ENCODE measurements at places on chromosomes 12 and 14.

DNA sequence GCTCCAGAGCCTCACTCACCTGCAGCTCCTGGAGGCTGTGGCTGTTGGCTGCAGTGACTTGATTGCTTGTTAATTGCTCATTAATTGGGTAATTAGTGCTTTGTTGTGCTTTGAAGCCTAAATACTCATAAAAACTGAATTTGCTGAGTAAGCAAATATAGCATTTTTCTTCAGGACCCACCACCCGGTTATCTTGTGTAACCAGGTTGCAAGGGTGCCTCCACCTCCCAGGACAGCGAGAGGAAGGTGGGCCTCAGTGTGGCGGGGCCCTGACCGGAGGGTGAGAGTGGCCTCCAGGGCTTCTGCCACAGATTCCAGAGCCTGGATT is 48.7 kb downstream of the FBRSL1 start:
- H3K36me3 ChIP-seq, result no peaks in the 10 kb centered on the region
- H3K27ac ChIP-seq, result no peak overlapping the region
- no peak for DNase-seq
- no peak overlapping the region for H3K4me3 ChIP-seq
- H3K27me3 ChIP-seq, result no peaks in the 10 kb centered on the region
- no peaks in the 10 kb centered on the region for H3K4me1 ChIP-seq

DNA sequence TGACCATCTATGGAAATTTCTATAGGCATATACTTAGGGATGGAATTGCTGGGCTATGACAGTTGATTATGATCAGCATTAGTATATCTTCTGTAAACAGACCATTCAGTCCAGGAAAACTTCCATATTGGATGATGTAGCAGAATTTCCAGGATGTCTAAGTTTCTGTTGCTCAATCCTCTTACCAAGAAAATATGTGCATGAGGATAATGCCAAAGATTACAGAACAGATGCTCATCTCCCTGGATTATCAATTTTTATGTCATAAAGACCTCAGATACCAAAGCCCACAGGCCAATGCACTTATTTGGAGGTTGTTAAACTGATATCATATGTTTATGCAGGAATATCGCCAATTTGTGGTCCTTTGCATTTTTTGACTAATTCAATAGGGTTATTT is 354.4 kb upstream of the FLRT2 start:
- no peak overlapping the region for H3K27ac ChIP-seq
- H3K4me1 ChIP-seq, result no peaks in the 10 kb centered on the region
- DNase-seq, result no peak
- no peak overlapping the region for H3K4me3 ChIP-seq
- no peaks in the 10 kb centered on the region for H3K27me3 ChIP-seq
- no peaks in the 10 kb centered on the region for H3K36me3 ChIP-seq

- H3K27ac ChIP-seq, result no peak overlapping the region
- no peak overlapping the region for H3K4me3 ChIP-seq
- DNase-seq, result no peak
- H3K27me3 ChIP-seq, result no peaks in the 10 kb centered on the region
- H3K36me3 ChIP-seq, result no peaks in the 10 kb centered on the region
Observed at GRCh38 chr12:130142736-130143135, 19.5 kb upstream of the FZD10 start.

GRCh38 chr12:90954428-90954827 is 548 bp downstream of the CCER1 start:
- H3K27ac ChIP-seq, result no peak overlapping the region
- DNase-seq, result no peak
- H3K27me3 ChIP-seq, result no peaks in the 10 kb centered on the region
- H3K36me3 ChIP-seq, result no peaks in the 10 kb centered on the region
- no peak overlapping the region for H3K4me3 ChIP-seq
- no peaks in the 10 kb centered on the region for H3K4me1 ChIP-seq

GRCh38 chr14:72847721-72848120 is 46.2 kb downstream of the DPF3 start:
- H3K27ac ChIP-seq, result no peak overlapping the region
- no peak for DNase-seq
- H3K4me1 ChIP-seq, result peaks cover 7% of the 10 kb centered on the region
- no peak overlapping the region for H3K4me3 ChIP-seq

- no peak overlapping the region for H3K27ac ChIP-seq
- no peak for DNase-seq
- no peaks in the 10 kb centered on the region for H3K36me3 ChIP-seq
- H3K27me3 ChIP-seq, result no peaks in the 10 kb centered on the region
- no peaks in the 10 kb centered on the region for H3K4me1 ChIP-seq
Observed at GRCh38 chr14:32354716-32355115, 25.6 kb downstream of the AKAP6 start.

DNA sequence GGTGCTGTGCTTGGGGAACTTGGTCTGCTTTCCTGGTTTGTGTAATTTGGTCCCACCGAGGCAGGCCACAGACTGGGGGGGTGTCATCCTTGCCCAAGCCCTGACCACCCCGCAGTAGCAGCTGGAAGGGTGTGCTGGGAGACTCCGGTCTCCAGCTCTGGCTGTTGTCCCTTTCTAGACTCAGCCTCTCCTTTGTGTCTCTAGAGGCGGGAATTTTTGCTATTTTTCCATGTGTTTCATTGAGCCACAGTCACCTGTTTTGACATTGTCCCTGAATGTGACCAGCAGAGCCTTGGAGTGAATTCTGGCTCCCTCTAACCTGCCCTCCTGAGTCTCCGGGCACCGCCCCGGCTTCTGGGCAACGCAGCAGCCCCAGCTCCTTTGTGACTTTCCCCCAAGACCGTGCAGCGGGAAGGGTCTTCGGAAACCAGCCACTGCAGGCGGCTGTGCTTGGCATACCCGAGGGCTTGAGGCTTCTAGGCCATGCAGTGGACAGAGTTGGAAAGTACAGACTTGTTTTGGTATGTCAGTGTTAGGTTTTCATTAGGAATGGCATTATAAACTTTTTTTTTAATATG is 98.6 kb downstream of the TNFAIP2 start:
- no peak overlapping the region for H3K4me3 ChIP-seq
- H3K4me1 ChIP-seq, result peaks cover 7% of the 10 kb centered on the region
- DNase-seq, result no peak
- peaks cover 54% of the 10 kb centered on the region for H3K27me3 ChIP-seq
- no peaks in the 10 kb centered on the region for H3K36me3 ChIP-seq

DNA sequence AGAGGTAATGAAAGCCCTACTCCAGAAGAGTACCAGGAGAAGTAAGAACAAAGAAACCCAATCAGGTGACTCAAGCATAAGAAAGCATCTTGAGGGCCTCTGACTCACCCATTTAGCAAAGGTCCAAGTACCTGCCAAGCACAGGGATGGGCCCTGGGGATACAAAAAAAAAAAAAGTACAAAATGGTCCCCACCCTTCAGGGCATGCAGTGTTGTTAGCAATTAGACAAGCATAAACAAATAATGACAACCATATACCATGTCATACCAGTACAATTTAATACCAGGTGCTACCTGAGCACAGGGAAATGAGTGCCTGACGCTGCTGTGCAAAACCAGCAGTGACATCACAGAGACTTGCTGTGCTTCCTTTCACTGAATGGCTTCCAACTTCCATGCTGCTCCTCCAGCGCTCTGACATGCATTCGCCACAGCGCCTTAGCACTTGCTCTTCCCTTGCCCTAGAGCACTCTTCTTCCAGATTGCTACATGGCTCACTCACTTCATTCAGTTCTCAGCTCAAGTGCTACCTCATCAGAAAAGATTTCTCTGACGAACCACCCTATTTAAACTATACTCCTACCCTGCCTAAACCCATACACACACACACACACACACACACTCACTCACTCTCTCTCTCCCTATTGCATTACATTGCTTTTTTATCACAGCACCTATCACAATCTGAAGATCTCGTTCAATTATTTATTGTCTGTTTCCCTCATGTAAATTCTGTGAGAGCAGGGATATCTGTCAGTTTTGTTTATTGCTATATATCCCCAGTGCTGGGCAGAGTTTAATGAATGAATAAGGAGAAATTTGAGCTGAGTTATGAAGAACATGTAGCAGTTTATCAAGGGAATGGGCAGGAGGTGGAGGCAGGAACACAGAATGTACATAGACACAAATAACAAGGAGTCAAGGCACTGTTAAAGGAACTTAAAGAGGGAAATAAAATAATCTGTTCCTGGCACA is 12.9 kb upstream of the EPS8 start:
- H3K4me3 ChIP-seq, result no peak overlapping the region
- H3K27ac ChIP-seq, result no peak overlapping the region
- no peaks in the 10 kb centered on the region for H3K4me1 ChIP-seq
- H3K27me3 ChIP-seq, result no peaks in the 10 kb centered on the region
- H3K36me3 ChIP-seq, result no peaks in the 10 kb centered on the region

DNA sequence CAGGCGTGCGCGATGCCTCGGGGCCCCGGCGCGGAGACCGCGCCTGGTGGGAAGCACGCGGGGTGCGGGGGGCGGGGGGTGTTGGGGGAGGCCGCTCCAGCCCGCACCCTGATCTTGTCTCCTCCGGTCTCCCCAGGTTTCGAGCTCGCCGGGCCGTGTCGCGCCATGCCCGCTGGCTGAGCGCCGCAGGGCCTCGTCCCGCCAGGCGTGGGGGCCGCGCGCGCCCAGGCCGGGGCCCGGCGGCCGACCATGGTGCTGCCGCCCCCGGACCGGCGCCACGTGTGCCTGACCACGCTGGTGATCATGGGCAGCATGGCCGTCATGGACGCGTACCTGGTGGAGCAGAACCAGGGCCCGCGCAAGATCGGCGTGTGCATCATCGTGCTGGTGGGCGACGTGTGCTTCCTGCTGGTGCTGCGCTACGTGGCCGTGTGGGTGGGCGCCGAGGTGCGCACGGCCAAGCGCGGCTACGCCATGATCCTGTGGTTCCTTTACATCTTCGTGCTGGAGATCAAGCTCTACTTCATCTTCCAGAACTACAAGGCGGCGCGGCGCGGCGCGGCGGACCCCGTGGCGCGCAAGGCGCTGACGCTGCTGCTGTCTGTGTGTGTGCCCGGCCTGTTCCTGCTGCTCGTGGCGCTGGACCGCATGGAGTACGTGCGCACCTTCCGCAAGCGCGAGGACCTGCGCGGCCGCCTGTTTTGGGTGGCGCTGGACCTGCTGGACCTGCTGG is 2.4 kb downstream of the TMEM121 start:
- H3K27me3 ChIP-seq, result peaks cover 55% of the 10 kb centered on the region
- no peaks in the 10 kb centered on the region for H3K36me3 ChIP-seq
- DNase-seq, result no peak
- peaks cover 35% of the 10 kb centered on the region for H3K4me1 ChIP-seq
- H3K27ac ChIP-seq, result no peak overlapping the region
- peak overlapping the region; percentile 68 for H3K4me3 ChIP-seq

GRCh38 chr14:70234066-70234950 is 45.6 kb upstream of the SLC8A3 start:
- no peak overlapping the region for H3K27ac ChIP-seq
- no peak overlapping the region for H3K4me3 ChIP-seq
- DNase-seq, result no peak
- no peaks in the 10 kb centered on the region for H3K27me3 ChIP-seq

DNA sequence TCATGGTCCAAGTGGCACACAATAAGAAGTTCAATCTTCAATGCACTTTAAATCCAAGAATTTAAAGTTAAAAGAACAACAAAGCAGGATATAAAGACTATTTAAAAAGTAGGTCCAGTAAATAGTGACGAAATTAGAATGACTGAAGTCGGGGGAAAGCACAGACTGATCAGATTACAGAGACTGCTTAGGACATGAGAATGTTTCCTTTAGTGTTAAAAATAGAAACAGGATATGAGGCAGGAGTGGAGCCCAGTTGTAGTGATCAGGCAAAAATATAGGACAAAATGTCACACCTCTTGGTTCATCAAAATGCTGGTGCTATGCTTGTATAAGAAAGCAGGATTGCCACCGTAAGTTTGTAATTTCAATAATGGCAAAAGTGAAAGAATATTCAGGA is 52.2 kb upstream of the CD163 start:
- H3K4me1 ChIP-seq, result no peaks in the 10 kb centered on the region
- no peak for DNase-seq
- no peak overlapping the region for H3K4me3 ChIP-seq
- H3K27ac ChIP-seq, result no peak overlapping the region
- H3K36me3 ChIP-seq, result no peaks in the 10 kb centered on the region

GRCh38 chr14:90451961-90452360 is 55.1 kb downstream of the CALM1 start:
- H3K36me3 ChIP-seq, result no peaks in the 10 kb centered on the region
- H3K4me1 ChIP-seq, result no peaks in the 10 kb centered on the region
- H3K27ac ChIP-seq, result no peak overlapping the region

- no peak overlapping the region for H3K27ac ChIP-seq
- H3K4me1 ChIP-seq, result no peaks in the 10 kb centered on the region
- H3K27me3 ChIP-seq, result no peaks in the 10 kb centered on the region
- peaks cover 10% of the 10 kb centered on the region for H3K36me3 ChIP-seq
- no peak for DNase-seq
Observed at GRCh38 chr12:30643366-30643765, 52.3 kb downstream of the IPO8 start.

GRCh38 chr12:128951448-128951847 is 98.2 kb downstream of the GLT1D1 start:
- H3K36me3 ChIP-seq, result no peaks in the 10 kb centered on the region
- H3K27me3 ChIP-seq, result no peaks in the 10 kb centered on the region
- H3K27ac ChIP-seq, result no peak overlapping the region
- no peaks in the 10 kb centered on the region for H3K4me1 ChIP-seq

- no peak overlapping the region for H3K4me3 ChIP-seq
- H3K36me3 ChIP-seq, result no peaks in the 10 kb centered on the region
- no peaks in the 10 kb centered on the region for H3K27me3 ChIP-seq
- no peaks in the 10 kb centered on the region for H3K4me1 ChIP-seq
- no peak overlapping the region for H3K27ac ChIP-seq
Observed at GRCh38 chr12:13609894-13610679, 371.3 kb downstream of the GRIN2B start.

DNA sequence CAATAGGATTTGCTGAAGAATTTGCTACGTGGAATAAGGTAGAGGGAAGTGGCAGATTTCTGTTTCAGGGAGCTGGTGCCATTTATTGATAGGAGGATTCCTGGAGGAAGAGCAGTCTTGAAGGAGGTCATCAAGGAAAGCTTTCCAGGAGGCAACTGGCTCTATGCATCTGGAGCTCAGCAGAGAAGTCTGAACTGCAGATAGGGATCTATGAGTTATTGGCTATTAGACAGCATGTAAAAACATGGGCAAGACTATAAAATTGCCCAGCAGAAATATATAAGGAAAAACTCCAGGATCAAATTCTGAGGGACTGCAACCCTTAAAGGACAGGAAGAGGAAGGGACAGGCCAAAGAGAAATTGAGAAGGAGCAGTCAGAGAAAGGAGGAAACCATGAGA is 8.9 kb upstream of the RAP1B start:
- H3K27me3 ChIP-seq, result no peaks in the 10 kb centered on the region
- no peak for DNase-seq
- no peaks in the 10 kb centered on the region for H3K36me3 ChIP-seq
- H3K4me3 ChIP-seq, result no peak overlapping the region

- H3K36me3 ChIP-seq, result no peaks in the 10 kb centered on the region
- no peak overlapping the region for H3K27ac ChIP-seq
- DNase-seq, result no peak
- no peak overlapping the region for H3K4me3 ChIP-seq
- no peaks in the 10 kb centered on the region for H3K4me1 ChIP-seq
- no peaks in the 10 kb centered on the region for H3K27me3 ChIP-seq
Observed at GRCh38 chr14:80536456-80536855, 325.2 kb upstream of the DIO2 start.

- H3K27ac ChIP-seq, result peak within 1 kb of the TSS; percentile 94
- no peaks in the 10 kb centered on the region for H3K36me3 ChIP-seq
- H3K27me3 ChIP-seq, result no peaks in the 10 kb centered on the region
- peak; percentile 93 for DNase-seq
- peaks cover 62% of the 10 kb centered on the region for H3K4me1 ChIP-seq
Observed at GRCh38 chr12:4273652-4274395, at the start of gene CCND2. CCND2 (plus strand) TSS chr12:4273762; CDS start chr12:4274041, 279 bp downstream.

All from transverse colon (tissue), 4 donors.